ENCODE measurements at places on chromosomes 1 and 21. TPM values are rescaled to one million over a fixed set of nuclear protein-coding genes. Genes with fewer than 3 reads are reported as not detected.

SYCP1 gene
- polyA plus RNA-seq: 0.47 TPM

MAP1LC3C gene
- polyA plus RNA-seq: 0.68 TPM

DNA sequence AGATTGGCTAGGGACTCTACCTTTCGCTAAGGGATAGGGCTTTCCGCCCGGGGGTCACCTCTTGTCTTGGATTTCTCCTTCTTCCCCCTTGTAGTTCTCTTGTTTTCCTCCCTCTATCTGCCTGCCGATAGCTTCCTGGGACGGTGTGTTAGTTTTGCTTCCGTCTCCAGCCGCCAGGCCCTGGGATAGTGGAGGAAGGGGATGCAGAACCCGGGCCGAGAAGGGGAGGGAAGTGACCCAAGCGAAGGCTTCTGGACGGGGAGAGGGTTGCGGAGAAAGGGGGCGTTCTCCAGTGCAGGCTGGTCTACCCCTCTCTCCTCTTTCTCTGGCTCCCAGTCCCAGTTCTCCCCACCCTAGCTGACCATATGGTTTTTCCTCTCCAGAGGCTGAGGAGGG is 871 bp downstream of the TUFT1 start:
- DNase-seq: no peak

DNA sequence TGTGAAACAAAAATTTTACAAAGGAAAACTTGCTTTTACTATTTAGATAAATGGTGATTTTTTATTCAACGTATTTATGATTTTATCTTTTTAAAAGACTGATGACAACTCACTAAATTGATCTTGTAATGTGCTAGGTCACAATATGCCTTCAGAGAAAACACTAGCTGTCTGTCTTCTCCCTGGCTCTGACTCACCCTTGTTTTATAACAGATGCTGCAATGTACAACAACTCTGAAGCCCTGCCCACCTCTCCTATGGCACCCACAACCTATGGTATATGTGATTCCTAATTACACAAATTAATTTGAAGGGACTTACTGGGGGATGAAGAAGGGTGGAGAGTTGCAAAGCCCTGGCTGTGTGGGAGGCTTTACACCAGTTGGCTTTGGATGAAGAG is 24.7 kb upstream of the HSD17B7 start:
- DNase-seq: no peak

- no peak for DNase-seq
These were observed 57.4 kb downstream of the TIAM1 start for GRCh38 chr21:31286621-31287020.

DNA sequence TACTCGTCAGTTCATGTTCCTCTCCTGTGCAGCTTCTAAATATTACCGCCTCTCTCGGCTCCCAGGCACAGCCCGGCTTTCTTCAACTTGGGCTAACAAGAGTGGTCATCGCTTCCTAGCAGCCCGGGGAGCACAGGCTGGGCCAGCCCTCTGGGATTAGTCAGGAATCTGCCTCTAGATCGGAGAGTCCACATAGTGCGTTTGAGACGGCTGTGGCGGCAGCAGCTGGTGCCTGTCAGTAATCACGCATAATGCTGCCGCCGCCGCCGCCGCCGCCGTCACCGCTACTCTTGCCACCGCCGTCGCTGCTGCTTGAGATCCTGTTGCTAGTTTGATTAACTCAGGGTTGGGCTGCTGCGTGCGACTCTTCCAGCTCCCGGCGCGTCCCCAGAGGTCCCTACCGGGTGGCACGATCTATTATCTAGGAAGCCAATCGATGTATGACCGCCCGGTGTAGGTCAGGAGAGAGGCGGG is at the start of gene RXRG:
RXRG (minus strand) TSS at position 230 of the 474 bp plus-strand sequence. CDS start 233 bp downstream, outside the sequence.
- peak; percentile 44 for DNase-seq

All from renal pelvis (tissue), 12 donors.